Left renal pelvis (tissue), 4 donors: ENCODE measurements at places on chromosomes 3 and 15. TPM values are rescaled to one million over a fixed set of nuclear protein-coding genes. Genes with fewer than 3 reads are reported as not detected.

Gene TBC1D5
- 56.5 TPM for polyA plus RNA-seq

Gene USF3
- polyA plus RNA-seq: 12.1 TPM

Gene MUSTN1
- 0.45 TPM for polyA plus RNA-seq

Gene MNS1
- polyA plus RNA-seq: 26.3 TPM

Gene PIGB
- 16.9 TPM for polyA plus RNA-seq

Gene CADM2
- polyA plus RNA-seq: 0.27 TPM

Gene GABRR3
- polyA plus RNA-seq: not detected

Gene INSYN1
- polyA plus RNA-seq: 27.3 TPM

Gene PLCH1
- polyA plus RNA-seq: 10.8 TPM

Gene DPPA4
- 3.6 TPM for polyA plus RNA-seq

Gene CLDN1
- 59.6 TPM for polyA plus RNA-seq

Gene GABRB3
- polyA plus RNA-seq: 7.3 TPM

Gene TIGIT
- polyA plus RNA-seq: 0.06 TPM

Gene IQCF5
- not detected for polyA plus RNA-seq

Gene BSN
- 1.0 TPM for polyA plus RNA-seq

Gene UBE2Q2
- polyA plus RNA-seq: 68.1 TPM

Gene ASB14
- 0.49 TPM for polyA plus RNA-seq

Gene C15orf62
- polyA plus RNA-seq: 1.5 TPM

Gene RLBP1
- polyA plus RNA-seq: not detected
